ENCODE measurements at places on chromosomes 6 and 20.

- DNase-seq, result no peak
Observed at GRCh38 chr6:29982097-29982496, 39.8 kb downstream of the HLA-A start.

- DNase-seq, result no peak
Observed at GRCh38 chr20:40481337-40481736, 207.7 kb downstream of the MAFB start.

DNA sequence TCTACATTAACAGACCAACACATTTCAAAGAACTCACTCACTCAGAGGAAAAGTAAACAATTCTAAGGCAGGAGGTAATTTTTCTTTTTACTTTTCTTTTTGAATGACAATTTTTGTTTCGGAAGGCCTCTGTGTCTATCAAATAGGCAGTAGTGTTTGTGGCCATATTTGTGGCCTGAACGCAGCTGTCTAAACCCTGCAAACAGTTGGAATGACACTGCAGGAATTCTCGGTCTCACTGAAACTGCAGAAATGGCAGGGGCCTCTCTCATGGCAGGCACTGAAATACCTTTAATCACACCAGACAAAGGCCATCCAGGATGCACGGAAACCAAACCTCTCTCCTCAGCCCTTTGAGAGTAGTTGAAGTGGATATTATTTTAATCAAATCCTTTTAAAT is 30.4 kb downstream of the FYN start:
- no peak for DNase-seq

DNA sequence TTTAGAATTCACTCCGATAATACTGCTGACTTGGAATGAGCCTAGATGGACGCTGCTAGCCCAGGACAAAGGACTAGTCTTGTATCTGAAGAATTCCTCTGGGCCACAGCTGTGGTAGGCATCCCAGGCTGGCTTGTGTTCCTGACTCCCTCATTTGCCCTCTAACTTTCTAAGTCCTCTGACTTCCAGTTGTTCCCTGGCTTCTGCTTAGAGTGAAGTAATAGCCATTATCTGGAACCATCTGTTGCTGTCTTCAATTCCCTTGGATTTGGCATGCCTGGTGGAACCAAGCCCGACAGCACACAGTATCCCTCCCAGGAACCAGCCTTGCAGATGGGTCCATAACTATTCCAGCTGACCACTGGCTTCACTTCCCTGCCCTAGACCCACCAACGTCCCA is 376.0 kb downstream of the SYNE1 start:
- DNase-seq, result no peak

- DNase-seq, result no peak
Observed at GRCh38 chr6:84455511-84456029, 228.1 kb upstream of the CEP162 start.

DNA sequence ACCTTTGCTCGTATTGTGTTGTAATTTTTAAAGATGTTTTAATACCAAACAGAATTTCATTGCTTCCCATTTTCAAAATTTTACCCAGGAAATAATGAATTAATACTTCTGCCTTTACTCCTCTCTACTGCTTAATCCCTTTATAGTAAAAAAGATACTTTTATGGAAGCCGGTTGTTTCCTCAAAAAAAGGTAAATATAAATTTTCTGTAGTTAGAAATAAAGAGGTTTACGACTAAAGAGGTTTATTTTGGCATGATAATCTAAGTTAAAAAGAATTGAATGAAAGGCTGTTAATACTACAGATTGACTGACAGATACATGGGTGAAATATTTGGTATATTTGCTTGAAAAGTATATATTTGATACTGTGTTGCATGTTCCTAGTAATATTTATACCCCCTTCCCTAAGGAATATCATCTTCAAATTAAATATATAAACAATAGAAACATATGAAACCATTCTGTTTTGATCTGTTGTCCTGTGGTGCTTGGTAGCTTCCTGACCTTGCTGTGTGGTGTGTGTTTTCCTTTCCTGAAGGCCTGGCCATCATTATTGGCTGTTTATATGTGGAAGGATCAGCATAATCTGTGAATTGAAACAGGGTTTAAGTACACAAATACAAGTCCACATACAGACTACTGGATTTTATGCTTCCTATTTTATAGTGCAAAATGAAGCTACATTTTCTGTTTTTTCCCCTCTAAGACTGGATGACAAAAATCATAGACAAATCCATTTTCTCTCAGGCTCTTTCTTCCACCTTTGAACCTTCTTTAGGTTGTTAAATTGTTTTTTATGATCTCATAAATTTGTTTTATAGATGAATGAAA is 2.3 kb downstream of the LIN28B start:
- DNase-seq, result no peak

GRCh38 chr6:36604090-36605060 is 10.2 kb downstream of the SRSF3 start:
- DNase-seq, result no peak

DNA sequence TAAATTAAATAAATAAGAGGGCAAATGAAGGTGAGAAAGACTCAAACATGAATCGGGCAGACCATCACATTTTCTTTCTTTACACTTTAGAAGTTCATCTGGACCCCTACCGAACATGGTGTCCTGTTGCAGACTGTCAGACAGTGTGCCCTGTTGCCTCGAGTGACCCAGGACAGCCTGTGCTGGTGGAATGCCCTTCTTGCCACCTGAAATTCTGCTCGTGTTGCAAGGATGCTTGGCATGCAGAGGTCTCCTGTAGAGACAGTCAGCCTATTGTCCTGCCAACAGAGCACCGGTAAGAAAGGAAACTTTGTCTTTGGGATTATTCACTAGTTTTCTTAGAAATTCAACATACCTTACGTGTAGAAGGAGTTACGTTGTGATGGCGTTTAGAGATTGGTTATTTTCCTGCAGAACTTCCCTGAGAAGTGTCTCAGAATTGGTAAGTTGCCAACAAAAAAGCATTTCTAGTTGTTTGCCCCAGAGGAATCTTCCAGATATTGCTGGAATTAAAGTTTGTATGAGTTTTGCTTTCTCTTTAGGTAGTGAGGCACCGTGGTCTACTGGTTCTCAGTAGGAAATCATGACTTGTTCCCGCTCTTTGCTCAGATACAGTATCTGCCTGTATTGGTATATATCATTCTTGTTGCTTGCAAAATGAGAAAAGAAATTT is 70.1 kb downstream of the RNF144B start:
- DNase-seq, result no peak

Data from activated CD8-positive, alpha-beta memory T cell treated with anti-CD3 and anti-CD28 coated beads for 1 hour (primary cell).